ENCODE measurements at places on chromosomes 1 and 21. TPM values are rescaled to one million over a fixed set of nuclear protein-coding genes. Genes with fewer than 3 reads are reported as not detected.

GRCh38 chr1:50611675-50612074 lies 188.4 kb upstream of the DMRTA2 start:
- DNase-seq, result no peak
- no peaks in the 10 kb centered on the region for H3K27me3 ChIP-seq
- H3K36me3 ChIP-seq, result no peaks in the 10 kb centered on the region
- peak overlapping the region; percentile 10 for H3K4me3 ChIP-seq
- H3K4me1 ChIP-seq, result peaks cover 6% of the 10 kb centered on the region

SPATA17 gene
- total RNA-seq, result not detected

DNA sequence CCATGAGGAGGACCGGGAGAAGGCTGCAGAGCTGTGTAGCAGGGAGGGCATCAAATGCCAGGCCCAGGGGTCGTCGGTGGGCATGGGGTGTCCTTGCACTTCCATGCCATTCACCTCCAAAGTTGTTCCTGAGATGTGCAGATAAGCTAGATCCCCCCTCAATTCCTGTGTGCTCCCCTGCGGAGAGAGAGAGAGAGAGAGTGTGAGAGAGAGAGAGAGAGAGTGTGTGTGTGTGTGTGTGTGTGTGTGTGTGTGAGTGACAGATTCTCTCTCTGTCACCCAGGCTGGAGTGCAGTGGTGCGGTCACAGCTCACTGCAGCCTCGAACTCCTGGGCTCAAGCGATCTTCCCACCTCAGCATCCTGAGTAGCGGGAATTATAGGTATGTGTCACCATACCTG lies 16.4 kb downstream of the SPSB1 start:
- no peaks in the 10 kb centered on the region for H3K36me3 ChIP-seq
- H3K27me3 ChIP-seq, result no peaks in the 10 kb centered on the region
- no peaks in the 10 kb centered on the region for H3K4me1 ChIP-seq
- H3K27ac ChIP-seq, result no peak overlapping the region

PSMD4 gene
- total RNA-seq, result 235 TPM

GRCh38 chr1:172083191-172083590 lies 241.9 kb downstream of the DNM3 start:
- H3K27me3 ChIP-seq, result peaks cover 5% of the 10 kb centered on the region
- H3K27ac ChIP-seq, result no peak overlapping the region
- H3K4me3 ChIP-seq, result no peak overlapping the region
- no peaks in the 10 kb centered on the region for H3K36me3 ChIP-seq

DNA sequence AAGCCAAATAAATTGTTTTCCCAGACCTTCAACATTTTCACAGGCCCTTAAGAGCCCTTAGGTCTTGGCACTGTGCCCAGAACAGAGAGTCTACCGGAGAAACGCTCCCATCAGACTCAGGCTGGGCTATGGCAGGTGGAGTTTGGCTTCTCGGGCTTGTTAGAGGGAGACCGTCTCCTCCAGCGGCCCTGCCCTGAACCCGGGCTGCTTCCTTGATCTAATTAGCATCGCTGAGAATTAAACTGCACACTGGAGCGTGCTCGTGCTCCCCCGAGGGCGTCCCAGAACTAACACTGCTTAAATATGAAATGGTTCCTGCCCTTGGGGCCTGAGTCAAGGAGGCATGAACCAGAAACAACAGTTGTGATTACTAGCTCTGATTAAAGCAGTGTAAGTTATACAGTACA lies 634.4 kb downstream of the MATN1 start:
- no peak overlapping the region for H3K27ac ChIP-seq
- DNase-seq, result no peak
- no peaks in the 10 kb centered on the region for H3K4me1 ChIP-seq
- H3K36me3 ChIP-seq, result peaks cover 20% of the 10 kb centered on the region
- no peak overlapping the region for H3K4me3 ChIP-seq

- H3K27ac ChIP-seq, result no peak overlapping the region
- no peaks in the 10 kb centered on the region for H3K4me1 ChIP-seq
- no peaks in the 10 kb centered on the region for H3K27me3 ChIP-seq
Measured at GRCh38 chr1:226578946-226579578, 30.5 kb downstream of the STUM start.

Measured in natural killer cell treated with Interleukin-12 subunit alpha and Interleukin-12 subunit beta and Interleukin-15 and Interleukin-18, amount 100 ng/mL, for 72 hours (primary cell).